ENCODE measurements at places on chromosomes 12 and 14.

DNA sequence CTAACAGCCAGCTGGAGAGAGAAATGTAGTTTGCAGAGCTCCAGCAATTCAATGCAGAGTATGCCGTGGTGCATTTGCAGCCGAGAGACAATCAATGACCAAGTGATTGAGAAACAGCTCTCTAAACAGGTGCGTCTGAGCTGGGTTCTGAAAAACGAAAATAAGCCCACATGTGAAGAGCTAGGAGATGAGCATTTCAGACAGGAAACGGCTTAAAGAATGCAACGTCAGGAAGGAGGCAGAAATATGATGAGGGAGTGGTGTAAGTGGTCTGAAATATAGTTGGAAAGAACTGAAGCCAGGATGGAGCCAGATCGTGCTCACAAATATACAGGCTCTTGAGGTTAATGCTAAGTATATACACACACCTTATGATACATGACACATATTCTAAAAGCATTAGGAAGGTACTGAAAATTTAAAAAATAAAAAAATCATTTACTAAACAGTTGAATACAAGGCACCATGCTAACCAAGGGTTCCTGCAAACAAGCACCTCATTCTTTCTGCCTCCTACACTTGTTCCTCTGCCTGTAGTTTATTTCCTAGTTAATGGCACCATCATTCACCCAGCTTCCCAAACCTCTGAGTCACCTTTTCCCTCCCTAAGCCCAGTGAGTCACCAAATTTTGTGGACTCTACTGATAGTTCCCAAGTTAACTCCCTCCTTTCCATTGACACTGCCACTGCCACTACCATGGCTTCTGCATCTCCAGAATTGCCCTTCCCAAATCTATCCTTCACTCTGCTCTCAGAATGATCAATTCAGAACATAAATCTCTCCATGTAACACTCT lies 2.3 kb upstream of the GARIN2 start:
- DNase-seq: no peak

GRCh38 chr12:62259993-62260732 lies at the start of gene USP15:
Gene USP15, plus strand, starts transcription at chr12:62260404. Its CDS starts 11 bp downstream, at chr12:62260415.
- peak; percentile 96 for DNase-seq

GRCh38 chr12:19208456-19208855 lies 78.9 kb downstream of the PLEKHA5 start:
- no peak for DNase-seq

GRCh38 chr12:58671196-58671595 lies 249.1 kb downstream of the LRIG3 start:
- DNase-seq: no peak

GRCh38 chr12:96534339-96534738 lies 45.0 kb downstream of the CFAP54 start:
- no peak for DNase-seq

GRCh38 chr14:42378880-42379279 lies 772.2 kb downstream of the LRFN5 start:
- DNase-seq: no peak

DNA sequence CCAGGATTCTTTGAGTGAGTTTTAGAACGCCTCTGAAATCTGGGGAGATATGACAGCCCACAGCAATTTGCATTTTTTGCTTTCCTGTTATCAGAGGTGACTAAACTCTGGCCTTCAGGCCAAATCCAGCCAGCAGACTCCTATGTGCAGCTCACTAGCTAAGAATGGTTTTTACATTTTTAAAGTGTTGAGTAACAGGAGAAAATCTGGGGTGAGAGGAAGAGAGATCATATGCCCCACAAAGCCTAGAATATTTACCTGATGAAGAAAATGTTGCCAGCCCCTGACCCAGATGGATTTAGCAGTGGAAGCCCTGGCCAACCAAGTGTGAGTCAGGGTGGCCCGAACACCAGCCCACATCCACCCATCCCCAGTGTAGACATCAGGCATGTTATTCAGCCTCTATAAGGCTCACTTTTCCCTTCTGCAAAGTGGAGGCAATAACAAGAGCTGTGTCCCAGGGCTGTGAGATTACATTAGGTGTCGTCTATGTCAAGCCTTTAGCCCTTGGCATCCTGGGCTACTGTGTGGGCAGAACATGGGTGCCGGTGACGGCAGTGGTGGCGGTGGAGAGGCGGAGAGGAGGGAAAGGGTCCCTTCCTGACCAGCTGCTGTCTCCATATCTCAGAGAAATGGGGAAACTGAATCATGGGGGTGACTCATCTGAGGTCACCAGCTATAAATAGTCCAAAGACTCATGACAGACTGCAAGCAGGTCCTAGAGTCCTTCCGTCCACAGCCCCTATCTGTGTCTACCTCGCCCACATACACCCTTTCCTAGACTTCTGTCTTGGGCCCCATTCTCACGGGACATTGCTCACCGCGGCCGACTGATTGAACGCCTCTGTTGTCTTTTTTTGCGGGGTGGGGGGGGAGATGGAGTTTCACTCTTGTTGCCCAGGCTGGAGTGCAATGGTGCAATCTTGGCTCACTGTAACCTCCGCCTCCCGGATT lies 32.6 kb upstream of the CD9 start:
- DNase-seq: peak; percentile 3

- no peak for DNase-seq
These were observed 12.2 kb downstream of the DDX51 start for GRCh38 chr12:132131952-132132351.

GRCh38 chr12:113467502-113468364 lies 3.9 kb downstream of the LHX5 start:
- no peak for DNase-seq

- no peak for DNase-seq
These were observed 64.2 kb downstream of the RASSF3 start for GRCh38 chr12:64674367-64674922.

DNA sequence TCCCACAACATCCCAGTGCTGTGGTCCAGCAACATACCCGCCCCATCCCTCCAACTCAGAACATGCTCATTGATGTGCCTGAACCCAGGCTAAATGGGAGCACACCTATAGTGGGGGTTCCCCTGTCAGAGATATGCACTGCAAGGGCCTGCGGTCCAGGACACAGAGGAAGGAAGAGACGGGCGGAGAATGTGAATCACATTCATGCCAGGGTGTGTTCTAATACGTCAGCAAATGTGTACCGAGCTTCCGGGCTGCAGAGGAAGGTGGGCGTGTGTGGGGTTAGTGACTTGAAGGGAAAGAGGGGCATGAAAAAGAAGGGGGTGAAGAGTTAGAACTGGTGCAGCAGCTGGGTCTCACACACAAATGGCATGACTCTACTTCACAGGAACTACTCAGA lies 83.7 kb downstream of the DPF3 start:
- no peak for DNase-seq

DNA sequence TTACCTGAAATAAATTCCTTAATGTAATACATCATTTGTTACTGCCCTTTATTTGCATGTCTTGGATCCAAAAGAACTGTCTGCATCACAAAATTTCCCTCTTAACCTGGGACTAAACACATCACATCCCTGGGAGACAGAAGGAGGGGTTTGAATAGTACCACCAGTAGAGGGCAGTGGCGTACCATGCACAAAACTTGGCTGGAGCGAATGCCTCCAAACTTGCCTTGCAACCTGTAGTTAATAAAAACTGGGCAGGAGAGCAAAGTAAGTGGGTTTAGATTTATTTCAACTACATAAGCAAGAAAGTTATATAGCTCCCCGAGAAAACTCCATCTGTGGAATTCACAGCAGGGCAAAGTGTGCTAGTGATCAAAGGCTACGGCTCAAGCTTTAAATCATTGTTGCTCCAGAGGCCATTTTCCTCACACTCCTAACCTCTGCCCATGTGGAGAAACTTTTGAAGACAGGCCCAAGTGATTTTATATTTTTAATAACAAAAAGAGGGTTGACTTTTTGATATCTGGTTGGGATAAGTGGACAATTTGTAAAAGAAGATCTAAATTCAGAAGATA lies 1176.7 kb upstream of the SEL1L start:
- peak; percentile 37 for DNase-seq

- no peak for DNase-seq
These were observed 199.0 kb downstream of the ATP23 start for GRCh38 chr12:58140395-58140794.

- no peak for DNase-seq
These were observed 266.8 kb downstream of the TTC6 start for GRCh38 chr14:37862263-37862662.

- no peak for DNase-seq
These were observed 226.9 kb upstream of the CRY1 start for GRCh38 chr12:107320033-107320928.

DNA sequence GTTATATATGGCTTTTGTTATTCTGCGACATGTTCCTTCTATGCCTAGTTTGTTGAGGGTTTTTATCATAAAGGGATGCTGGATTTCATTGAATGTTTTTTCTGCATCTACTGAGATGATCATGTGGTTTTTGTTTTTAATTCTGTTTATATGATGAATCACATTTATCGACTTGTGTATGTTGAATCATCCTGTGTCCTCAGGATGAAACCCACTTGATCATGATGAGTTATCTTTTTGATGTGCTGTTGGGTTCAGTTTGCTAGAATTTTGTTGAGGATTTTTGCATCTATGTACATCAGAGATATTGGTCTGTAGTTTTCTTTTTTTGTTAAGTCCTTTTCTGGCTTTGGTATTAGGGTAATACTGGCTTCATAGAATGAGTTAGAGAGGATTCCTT lies 291.2 kb downstream of the AKAP6 start:
- no peak for DNase-seq

DNA sequence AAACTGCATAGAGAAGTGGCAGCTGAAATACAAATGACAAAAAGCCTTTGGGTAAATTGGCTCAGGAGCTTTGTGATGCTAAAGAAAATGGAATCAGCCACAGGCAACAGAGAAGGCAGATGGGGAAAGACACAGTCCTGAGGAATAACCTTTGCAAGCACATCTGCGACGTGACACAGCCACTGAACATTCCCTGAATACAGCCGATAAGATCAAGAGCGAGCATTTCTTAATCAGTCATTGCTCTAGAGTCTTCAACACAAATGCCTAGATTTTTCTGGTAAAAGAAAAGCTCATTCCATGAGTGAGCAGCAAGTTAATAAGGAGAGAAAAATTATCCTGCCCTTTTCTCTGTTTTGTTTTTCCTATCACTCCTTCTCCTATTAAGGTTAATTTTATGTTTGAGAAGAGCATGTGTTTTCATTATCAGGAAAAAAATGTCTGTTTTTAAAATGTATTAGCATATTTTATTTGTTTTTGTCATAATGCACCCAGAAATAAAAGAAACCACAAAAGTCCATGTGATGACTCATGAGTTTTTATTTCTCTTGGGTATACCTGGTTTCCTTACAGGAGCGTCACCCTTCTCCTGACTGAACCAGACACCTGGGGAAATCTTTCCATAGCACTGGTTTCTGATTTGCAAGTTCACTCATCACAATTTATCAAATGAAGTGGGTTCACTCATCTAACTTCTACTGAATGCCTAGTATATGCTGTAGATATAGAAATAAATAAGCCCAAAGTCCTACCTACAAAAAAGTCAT lies 45.4 kb upstream of the PCED1B start:
- DNase-seq: no peak

DNA sequence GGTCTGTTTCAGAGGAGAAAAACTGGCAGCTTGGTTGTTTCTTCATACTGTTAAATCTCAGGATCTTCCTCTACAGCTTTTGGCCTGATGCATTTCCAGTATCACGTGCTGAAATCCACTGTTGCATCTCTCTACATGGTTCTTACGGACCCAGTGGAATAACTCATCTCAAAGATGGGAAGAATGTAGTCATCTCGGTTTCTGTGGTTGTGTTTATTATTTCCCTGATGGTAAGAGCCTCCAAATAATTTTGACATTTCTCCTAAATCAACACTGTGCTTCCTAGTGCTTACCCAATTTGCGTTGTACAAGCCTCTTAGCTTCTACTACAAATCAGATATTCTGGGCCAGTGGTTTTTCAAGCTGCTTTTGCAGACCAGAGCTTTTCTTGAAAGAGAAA lies 812.8 kb downstream of the C12orf50 start:
- DNase-seq: no peak

GRCh38 chr12:46430340-46430948 lies 57.9 kb upstream of the SLC38A2 start:
- no peak for DNase-seq

- peak; percentile 30 for DNase-seq
These were observed 10.1 kb upstream of the SPATS2 start for GRCh38 chr12:49357103-49357678.

- DNase-seq: no peak
These were observed 18.1 kb downstream of the CABP1 start for GRCh38 chr12:120658286-120659150.

DNA sequence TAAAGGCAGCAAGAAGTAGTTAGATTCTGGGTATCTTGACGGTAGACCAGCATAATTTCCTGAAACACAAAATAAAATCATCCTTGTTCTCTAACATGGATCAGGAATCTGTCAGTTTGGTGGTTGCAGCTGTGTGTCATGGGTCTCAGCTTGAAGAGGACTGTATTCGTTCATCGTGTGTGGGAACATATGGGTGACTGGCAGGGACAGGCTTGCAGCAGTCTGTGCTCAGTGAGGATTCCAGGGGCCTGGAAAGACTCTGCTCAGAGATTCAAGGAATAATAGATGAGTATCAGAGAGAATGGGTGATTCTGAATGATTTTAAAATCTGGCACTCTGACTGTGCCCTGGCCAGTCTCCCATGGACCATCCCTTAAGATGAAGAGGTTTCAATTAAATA lies 421.6 kb downstream of the APAF1 start:
- DNase-seq: no peak

DNA sequence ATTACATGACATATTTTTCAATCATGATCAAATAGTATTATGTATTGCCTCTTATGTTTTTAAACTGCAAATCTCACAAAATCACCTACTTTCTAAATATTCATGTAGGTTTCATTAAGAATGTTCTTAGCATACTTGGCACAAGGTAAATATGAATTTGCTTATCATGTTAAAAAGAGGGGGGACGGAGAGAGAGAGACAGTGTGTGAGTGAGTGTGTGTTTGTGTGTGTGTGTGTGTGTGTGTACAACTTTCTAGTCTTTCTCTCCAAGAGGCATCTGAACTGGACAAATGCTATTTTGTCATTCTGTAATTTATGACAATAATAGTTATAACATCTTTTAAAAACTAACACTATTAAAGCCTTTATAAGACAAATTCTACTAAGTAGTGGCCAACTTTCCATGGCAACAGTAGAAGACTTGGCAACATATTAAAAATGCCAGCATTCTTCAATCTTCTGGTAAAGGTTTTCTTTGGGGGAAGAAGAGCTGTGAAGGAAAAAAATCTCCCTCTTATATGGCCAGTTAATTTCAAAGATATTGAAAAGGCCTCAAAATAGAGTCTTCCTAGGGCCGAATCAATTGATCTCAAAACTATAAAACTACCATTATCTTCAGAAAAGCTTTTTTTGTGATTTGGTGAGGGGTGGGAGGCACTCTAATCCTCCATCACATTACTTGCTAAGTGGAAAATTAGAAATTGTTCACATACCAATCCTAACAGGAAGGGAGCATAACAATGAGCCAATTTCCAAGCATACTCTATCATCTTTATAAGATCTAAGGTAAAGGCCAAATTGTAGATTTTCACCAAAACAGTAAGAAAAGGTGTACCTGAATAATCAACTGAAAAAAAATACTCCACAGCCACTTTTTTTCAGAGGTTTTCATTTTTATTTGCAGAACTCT lies 28.2 kb downstream of the CDK17 start:
- DNase-seq: no peak

GRCh38 chr12:103808239-103808880 lies 32.7 kb downstream of the NT5DC3 start:
- no peak for DNase-seq

Measured in midbrain (tissue), 1 donor.